ENCODE measurements at places on chromosomes 2 and 18. TPM values are rescaled to one million over a fixed set of nuclear protein-coding genes. Genes with fewer than 3 reads are reported as not detected.

DNA sequence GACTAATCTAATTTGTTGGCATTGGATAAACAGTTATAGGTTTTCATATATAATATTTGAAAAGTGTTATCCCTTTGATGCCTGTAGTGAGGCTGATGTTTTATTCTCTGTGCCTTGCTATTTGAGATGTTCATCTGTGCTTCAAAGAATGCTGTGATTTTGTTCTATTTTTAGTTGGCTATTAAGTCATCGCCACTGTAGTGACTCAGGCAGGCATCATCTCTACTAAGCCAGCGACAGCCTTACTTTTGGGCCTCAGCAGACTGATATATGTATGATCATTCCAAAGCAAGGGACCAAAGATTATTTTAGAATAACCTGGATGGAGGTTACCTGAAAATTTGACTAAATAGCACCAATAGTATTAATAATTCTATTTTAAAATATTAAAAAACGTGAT lies 1674.5 kb upstream of the NXPH2 start:
- DNase-seq: no peak

GRCh38 chr2:41004700-41005099 lies 552.8 kb upstream of the SLC8A1 start:
- DNase-seq: no peak

GRCh38 chr2:145047554-145047953 lies 527.6 kb upstream of the ZEB2 start:
- DNase-seq: no peak

DNA sequence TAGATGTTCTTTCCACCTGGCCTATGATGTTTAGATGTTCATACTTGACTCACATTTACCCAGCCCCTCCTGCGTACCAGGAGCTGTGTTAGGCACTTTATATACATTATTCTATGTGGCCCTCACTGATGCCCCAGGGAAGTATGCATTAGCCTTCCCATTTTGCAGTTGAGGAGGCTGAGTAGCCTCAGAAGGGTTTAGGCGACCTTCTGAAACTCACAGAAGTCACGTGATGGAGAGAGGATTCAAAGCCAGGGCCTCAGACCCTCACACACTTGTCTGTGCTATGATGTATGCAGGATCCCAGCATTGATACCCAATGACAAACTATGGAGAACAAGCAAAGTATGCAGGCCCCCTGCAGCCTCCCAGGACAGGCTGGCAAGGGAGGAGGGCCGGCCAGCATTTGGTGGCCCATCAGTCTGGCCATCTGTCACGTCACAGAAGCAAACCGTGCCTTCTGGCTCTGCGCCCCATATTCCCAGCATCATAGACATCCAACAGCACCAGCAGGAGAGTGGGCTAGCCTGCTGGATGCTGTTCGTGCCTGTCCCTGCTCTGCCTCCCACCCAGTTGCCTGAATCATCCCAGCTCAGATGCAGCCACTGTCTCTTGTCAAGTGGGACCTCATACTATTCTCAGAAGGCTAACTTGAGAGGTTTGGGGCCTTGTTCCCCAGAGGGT lies 33.6 kb downstream of the EHD3 start:
- DNase-seq: no peak

- DNase-seq: peak; percentile 40
Measured at GRCh38 chr2:142868229-142868762, 9.2 kb upstream of the KYNU start.

DNA sequence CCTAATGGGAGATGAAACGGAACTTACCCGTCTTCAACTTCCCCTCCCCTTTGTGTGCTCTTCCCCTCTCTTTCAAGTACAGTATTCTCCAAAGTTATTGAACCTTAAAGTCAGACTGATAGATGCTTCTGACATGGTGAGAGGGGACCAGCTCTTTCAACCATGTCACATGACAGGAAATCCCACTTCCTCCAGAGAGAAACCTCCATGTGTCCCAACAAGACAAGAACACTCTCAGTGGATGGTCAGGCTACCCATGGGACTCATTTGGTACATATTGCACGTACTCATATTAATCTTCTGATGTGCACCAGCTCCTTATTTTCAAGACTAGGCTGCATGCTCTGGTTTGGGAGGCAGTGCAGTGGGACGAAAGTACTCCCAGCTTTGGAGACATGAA lies 44.6 kb upstream of the REG3G start:
- DNase-seq: no peak

- DNase-seq: no peak
Measured at GRCh38 chr18:70139138-70139537, 66.3 kb downstream of the RTTN start.

The LCT gene
- total RNA-seq: 36.1 TPM

GRCh38 chr2:29130295-29130694 lies 15.1 kb downstream of the CLIP4 start:
- no peak for DNase-seq
